ENCODE measurements at places on chromosomes 11 and 22.

GRCh38 chr11:119839476-119840133 lies 110.6 kb upstream of the NECTIN1 start:
- no peaks in the 10 kb centered on the region for H3K4me1 ChIP-seq
- H3K27me3 ChIP-seq = no peaks in the 10 kb centered on the region
- no peak for DNase-seq
- no peaks in the 10 kb centered on the region for H3K36me3 ChIP-seq

GRCh38 chr22:45101515-45102227 lies 62.1 kb upstream of the NUP50 start:
- no peak overlapping the region for H3K27ac ChIP-seq
- no peaks in the 10 kb centered on the region for H3K36me3 ChIP-seq
- H3K4me3 ChIP-seq = no peak overlapping the region
- H3K27me3 ChIP-seq = no peaks in the 10 kb centered on the region
- no peak for DNase-seq
- no peaks in the 10 kb centered on the region for H3K4me1 ChIP-seq

DNA sequence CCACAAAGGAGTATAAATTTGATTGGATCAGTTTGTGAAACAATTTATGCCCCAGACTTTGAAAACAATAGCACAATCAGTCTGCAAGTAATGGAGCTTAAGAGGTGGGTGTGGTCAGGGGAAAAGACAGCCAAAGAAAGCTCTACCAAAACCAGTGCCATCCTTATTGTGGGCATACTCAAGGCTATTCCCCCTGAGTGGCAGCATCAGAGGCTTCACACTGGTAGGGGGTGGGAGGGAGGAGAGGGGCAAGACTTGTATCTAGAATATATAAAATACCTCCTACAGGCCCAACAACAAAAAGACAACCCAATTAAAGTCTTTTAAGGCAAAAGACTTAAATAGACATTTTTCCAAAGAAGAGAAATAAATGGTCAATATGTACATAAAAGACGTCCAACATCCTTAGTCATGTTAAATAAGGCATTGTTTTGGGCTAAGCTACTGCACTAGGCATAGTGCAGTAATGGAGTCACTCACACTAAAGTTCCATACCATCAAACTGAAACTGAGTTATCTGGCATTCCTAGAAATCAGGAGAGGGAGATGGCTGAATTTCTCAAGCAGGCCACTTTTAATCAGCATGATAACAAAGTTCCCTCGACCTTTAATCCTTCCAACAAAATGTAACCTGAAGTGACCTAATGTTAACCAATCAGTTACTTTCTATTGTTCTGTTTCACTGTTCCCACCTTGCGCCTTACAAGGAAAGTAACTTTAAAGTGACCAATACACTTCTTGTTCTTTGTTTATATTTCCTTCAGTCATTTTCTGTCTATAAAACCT lies 24.8 kb downstream of the NARS2 start:
- DNase-seq = no peak
- peaks cover 25% of the 10 kb centered on the region for H3K4me1 ChIP-seq
- no peaks in the 10 kb centered on the region for H3K27me3 ChIP-seq
- H3K27ac ChIP-seq = no peak overlapping the region
- H3K4me3 ChIP-seq = no peak overlapping the region

DNA sequence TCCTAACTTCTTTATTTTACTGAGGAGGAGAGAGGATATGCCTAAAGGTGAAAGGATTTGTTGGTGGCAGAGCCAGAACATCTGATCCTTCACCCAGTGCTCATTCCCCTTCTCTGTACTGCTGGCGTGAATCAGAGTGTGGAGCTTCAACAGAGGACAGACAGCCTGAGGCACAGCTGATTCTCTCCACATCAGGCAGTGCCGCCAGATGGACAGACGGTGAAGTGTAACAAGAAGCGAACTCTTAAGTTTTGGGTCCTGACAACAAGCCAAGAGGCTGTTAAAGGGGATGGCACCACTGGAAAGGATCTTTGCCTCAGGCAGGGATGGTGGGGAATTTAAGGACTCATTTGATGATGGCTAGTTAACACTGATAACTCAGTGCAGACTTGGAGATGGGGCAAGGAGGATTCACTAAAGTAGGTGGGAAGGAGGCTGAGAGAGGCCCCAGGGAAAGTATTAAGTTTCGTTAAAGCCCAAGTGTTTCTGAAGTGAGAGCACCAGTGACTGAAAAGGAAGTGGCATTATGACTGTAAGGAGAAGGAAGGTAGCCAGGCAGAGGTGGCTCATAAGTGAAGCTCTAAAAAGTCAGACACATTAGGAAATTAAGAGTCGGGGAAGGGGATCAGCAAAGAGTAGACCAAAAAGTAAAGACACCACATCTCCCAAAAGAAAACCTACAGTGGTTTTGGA lies 81.3 kb downstream of the CLPB start:
- no peak for DNase-seq
- H3K27me3 ChIP-seq = no peaks in the 10 kb centered on the region
- H3K4me1 ChIP-seq = no peaks in the 10 kb centered on the region
- no peak overlapping the region for H3K4me3 ChIP-seq
- H3K27ac ChIP-seq = no peak overlapping the region

DNA sequence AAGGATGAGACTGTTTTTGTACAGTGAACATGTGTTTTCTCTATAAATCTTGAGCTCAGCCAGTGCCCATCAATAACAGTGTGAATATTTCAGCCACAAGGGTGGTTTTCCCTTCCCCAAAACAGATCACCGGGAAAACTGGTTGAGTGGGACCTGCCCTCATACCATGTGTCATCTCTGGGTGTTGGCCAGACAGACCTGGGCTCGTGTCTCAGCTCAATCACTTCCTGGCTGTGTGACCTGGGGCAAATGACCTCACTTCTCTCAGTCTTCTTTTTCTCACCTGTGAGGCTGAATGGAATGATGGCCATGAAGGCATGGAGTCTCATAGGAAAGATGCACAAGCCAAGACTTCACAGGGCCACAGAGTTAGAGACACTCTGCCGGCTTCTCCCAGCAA lies 74.7 kb downstream of the COMMD9 start:
- H3K4me1 ChIP-seq = no peaks in the 10 kb centered on the region
- H3K4me3 ChIP-seq = no peak overlapping the region
- H3K27ac ChIP-seq = no peak overlapping the region
- no peaks in the 10 kb centered on the region for H3K36me3 ChIP-seq
- no peaks in the 10 kb centered on the region for H3K27me3 ChIP-seq

GRCh38 chr11:61524963-61525587 lies 16.5 kb downstream of the LRRC10B start:
- H3K4me1 ChIP-seq = no peaks in the 10 kb centered on the region
- no peaks in the 10 kb centered on the region for H3K27me3 ChIP-seq
- H3K36me3 ChIP-seq = no peaks in the 10 kb centered on the region
- no peak overlapping the region for H3K4me3 ChIP-seq

- H3K4me3 ChIP-seq = no peak overlapping the region
- H3K27ac ChIP-seq = no peak overlapping the region
- DNase-seq = no peak
- H3K36me3 ChIP-seq = no peaks in the 10 kb centered on the region
- no peaks in the 10 kb centered on the region for H3K27me3 ChIP-seq
- no peaks in the 10 kb centered on the region for H3K4me1 ChIP-seq
Observed at GRCh38 chr11:119594639-119595249, 134.3 kb downstream of the NECTIN1 start.

GRCh38 chr22:29330753-29331152 lies 15.3 kb upstream of the RASL10A start:
- no peaks in the 10 kb centered on the region for H3K36me3 ChIP-seq
- H3K27me3 ChIP-seq = no peaks in the 10 kb centered on the region
- H3K27ac ChIP-seq = peak overlapping the region; percentile 85
- H3K4me3 ChIP-seq = no peak overlapping the region
- DNase-seq = no peak

GRCh38 chr11:87224486-87224885 lies 186.8 kb downstream of the TMEM135 start:
- H3K36me3 ChIP-seq = no peaks in the 10 kb centered on the region
- H3K4me3 ChIP-seq = no peak overlapping the region
- no peaks in the 10 kb centered on the region for H3K4me1 ChIP-seq
- H3K27ac ChIP-seq = no peak overlapping the region

DNA sequence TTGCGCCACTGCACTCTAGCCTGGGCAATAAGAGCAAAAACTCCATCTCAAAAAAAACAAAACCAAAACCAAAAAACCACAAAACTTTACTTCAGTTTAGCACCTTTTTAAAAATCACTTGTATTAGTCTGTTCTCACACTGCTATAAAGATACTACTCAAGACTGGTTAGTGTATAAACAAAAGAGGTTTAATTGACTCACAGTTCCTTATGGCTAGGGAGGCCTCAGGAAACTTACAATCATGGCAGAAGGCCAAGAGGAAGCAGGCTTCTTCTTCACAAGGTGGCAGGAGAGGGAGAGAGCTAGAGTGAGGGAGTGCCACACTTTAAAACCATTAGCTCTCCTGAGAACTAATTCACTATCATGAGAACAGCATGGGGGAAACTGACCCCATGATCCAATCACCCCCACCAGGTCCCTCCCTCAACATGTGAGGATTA lies 261.3 kb downstream of the TMEM135 start:
- peaks cover 13% of the 10 kb centered on the region for H3K4me1 ChIP-seq
- H3K36me3 ChIP-seq = no peaks in the 10 kb centered on the region
- no peak for DNase-seq
- no peak overlapping the region for H3K4me3 ChIP-seq
- H3K27me3 ChIP-seq = no peaks in the 10 kb centered on the region
- H3K27ac ChIP-seq = no peak overlapping the region

DNA sequence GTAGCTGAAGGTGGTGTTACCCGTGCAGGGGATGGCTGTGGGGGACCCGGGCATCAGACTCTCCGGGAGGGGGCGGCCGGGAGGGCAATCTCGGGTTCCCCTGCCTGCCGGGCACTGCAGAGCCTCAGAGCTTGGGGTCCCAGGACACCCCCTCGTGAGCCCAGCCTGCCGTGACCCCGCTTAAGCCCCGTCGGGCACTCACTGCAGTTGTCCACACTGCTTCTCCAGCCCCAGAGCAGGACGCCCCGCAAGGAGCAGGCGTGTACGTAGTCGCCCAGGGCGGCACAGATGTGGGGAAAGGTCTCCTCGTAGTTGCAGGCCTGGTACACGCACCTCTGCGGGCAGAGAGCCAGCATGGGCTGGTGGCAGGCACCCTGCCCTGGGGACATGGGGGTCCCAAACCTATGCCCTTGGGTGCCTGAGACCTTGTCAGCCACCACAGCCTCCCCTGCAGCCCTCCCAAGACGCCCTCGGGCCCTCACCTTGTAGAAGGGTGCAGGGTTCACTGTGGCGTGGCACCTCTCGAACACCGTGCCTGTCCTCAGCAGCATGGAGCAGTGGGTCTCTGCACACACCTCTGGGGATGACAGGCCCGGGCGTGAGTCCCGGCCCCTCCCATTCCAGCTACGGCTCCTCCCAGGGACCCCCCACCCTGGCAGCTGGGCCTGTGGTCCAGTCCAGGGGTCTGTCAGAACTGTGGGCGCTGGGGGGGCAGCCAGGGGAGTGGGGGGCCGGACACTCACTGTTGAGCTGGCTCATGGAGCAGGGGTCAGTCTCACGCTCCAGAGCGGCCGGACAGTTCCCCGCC lies 8.8 kb downstream of the MUC6 start:
- no peak overlapping the region for H3K4me3 ChIP-seq
- no peaks in the 10 kb centered on the region for H3K27me3 ChIP-seq
- DNase-seq = no peak
- H3K36me3 ChIP-seq = peaks cover 34% of the 10 kb centered on the region
- no peaks in the 10 kb centered on the region for H3K4me1 ChIP-seq

DNA sequence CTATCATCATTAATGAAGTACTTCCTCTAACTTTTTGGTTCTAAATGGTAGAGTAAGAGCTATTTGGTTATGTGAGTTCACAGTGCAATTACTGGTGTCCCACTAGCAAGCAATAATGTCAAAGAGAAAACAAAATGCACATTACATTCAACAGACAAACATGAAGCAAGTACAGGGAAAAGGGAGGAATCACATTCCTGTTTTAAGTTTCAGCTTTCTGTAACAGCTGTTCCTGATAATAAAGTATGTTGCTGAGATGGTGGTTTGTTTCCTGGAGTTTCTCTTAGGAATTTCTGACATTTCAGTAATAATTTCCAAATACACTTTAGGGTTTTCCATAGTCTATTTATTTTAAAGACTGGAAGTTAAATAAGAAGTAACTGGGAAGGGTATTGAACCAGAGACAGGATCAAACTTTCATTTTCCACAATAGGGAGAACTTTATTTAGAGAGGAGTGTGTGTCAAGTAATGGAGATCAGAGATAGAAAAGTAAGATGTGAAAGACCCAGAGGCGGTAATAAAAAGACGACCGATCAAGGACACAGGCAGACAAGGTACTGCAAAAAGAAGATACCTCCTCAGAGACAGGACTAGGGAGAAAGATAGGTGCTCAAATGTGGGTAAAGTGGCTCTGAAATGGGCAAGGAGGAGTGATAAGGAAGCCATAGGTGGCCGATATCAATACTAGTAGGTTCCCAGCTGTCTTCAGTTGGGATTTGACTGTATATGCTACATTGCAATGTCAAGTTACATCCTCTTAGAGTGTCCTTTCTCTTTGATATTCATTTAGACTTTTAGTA lies 20.8 kb upstream of the CLNS1A start:
- no peaks in the 10 kb centered on the region for H3K27me3 ChIP-seq
- no peak overlapping the region for H3K4me3 ChIP-seq
- H3K27ac ChIP-seq = no peak overlapping the region
- DNase-seq = no peak

DNA sequence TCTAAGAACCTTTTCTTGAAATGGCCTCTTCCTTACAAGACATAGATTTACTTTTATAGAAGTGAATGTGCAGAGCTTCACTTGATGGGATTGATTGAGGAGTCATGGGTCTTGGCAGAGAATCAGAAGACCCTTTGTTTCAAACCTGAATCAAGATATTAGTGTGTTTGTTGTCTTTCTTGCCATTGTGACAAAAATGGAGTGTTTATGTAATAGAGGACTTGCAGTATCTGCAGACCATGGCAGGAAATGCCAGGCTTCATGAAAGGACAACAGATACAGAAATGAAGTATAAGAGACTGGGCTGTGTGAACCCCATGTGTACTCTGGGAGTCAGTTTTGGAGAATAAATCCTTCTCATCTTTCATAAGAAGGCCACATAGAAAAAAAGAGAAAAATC lies 72.9 kb upstream of the HORMAD2 start:
- H3K27me3 ChIP-seq = no peaks in the 10 kb centered on the region
- no peak overlapping the region for H3K27ac ChIP-seq
- no peak for DNase-seq

DNA sequence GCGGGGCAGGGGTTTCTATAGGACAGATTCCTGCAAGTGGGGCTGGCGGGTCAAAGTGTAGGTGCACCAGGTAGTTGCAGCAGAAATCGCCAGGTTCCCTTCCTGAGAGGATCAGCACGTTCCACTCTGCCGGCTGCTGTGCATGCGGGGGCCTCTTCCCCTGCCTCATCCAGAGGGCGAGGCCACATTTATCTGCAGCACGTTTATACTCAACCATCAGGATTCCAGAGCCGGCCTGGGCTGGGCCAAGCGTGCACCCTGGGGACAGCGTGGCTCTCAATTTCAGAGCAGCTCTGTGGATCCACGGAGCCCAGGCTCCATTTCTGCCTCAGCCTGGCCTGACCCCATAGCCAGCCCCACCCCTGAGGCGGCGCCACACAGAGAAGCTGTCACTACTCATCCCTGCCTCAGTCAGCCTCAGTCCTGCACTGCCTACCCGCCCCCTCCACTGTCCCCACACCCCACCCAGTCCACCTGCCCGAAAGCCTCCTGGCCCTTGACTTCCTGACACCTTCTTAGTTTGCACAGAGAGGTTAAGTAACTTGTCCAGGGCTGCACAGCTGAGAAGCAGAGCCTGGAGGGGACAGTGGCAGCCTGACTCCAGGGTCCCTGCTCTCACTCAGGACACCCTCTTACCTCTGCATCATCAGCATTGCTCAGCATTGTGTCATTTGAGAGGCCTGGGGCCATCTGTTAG lies 45.9 kb upstream of the RTL6 start:
- peaks cover 22% of the 10 kb centered on the region for H3K27me3 ChIP-seq
- no peak overlapping the region for H3K27ac ChIP-seq
- DNase-seq = no peak
- H3K4me1 ChIP-seq = no peaks in the 10 kb centered on the region

Data from tibial nerve (tissue), 4 donors.